ENCODE measurements at places on chromosomes 4 and X.

GRCh38 chr4:159370286-159370685 is 267.4 kb downstream of the RAPGEF2 start:
- no peak for DNase-seq

GRCh38 chr4:33262824-33263223 is 2542.7 kb downstream of the PCDH7 start:
- no peak for DNase-seq

GRCh38 chr4:16450031-16450430 is 223.8 kb upstream of the TAPT1 start:
- DNase-seq: no peak

- DNase-seq: no peak
Observed at GRCh38 chr4:182492423-182492822, 249.2 kb downstream of the TENM3 start.

DNA sequence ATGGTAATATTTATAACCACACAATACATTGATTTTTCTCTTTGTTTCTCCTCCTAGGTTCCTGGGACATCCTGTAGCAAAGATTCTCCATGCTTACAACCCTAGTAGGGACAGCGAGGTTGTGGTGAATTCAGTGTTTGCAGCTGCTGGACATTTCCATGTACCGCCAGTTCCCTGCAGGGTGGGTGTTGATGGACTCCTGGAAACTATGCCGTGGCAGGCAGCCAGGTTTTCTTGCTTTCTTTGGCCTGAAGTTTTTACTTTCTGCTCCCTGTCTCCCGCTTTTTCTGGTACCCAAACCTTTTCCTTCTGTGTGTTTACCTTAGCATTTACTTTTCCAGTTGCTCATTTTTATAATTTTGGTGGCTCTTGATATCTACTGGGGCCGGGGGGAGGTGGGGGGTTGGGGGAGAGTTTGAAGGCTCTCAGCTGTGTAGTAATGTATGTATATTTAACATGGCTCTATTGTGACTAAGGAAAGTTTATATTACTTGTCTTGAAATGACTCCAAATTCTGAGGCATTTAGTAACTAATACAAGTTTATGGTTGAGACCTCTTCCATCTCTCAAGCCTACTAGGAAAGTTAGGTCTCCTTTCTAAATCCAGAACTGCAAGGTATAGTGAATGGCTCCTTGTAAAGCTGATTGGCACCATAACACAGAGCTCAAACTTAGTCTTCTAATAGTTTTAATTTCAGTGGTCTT is 89.7 kb downstream of the TMEM131L start:
- DNase-seq: no peak

DNA sequence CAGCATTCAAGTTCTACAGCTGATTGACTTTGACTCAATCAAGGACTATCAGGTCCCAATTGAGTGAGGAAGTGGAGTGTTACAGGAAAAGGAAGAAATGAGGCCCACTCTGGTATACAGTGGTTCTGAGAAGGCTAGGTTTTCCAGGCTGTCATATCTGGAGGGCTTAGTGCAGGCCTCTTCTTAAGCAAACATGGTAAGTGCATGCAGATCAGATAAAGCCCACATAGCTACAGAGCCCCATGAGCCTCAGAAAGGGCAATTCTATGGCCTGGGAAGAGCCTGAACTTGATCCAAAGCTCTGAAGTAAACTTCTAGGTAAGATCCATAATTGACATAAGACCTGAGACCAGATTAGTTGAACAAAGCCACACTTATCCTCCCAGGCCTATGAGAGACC is 29.0 kb upstream of the MAOA start:
- DNase-seq: no peak

DNA sequence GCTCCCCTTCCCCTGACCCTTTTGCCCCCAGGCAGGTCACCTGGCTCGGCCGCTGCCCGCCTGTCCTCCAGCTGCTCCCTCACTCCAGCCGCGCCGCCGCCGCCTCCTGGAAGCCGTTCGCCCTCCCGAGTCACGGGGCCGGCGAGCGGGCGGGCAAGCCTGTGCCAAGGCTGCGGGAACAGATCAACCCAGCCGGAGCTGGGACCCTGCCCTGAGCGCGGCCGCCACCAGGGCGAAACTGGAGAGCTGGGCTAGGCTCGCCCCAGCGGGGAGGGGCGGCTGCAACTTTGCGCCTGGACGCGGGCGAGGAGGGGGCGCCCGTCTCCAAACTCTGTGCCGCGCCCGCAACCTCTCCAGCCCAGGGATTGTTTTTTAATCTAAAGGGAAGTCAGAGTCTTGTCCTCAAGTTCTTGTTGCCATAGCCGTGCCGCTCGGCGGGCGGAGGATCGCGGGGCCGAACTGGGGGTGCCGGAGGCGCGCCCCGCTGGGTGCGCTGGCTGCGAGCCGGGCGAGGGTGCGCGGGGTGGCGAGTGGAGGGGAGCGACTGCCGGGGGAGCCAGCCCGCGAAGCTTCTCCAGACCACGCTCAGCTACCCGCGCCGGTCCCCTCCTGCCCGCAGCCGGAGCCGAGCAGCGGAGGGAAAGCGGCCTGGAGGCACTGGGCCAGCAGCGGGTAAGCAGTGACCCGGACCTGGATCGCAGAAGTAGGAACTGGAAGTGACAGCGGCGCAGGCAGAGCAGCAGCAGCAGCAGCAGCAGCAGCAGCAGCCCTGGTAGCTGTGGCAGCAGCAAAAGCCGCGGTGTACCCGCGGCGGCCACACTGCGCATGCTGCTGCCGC is 13.4 kb downstream of the ARHGEF6 start:
- peak; percentile 40 for DNase-seq

GRCh38 chr4:15373363-15373762 is 54.5 kb upstream of the C1QTNF7 start:
- no peak for DNase-seq

DNA sequence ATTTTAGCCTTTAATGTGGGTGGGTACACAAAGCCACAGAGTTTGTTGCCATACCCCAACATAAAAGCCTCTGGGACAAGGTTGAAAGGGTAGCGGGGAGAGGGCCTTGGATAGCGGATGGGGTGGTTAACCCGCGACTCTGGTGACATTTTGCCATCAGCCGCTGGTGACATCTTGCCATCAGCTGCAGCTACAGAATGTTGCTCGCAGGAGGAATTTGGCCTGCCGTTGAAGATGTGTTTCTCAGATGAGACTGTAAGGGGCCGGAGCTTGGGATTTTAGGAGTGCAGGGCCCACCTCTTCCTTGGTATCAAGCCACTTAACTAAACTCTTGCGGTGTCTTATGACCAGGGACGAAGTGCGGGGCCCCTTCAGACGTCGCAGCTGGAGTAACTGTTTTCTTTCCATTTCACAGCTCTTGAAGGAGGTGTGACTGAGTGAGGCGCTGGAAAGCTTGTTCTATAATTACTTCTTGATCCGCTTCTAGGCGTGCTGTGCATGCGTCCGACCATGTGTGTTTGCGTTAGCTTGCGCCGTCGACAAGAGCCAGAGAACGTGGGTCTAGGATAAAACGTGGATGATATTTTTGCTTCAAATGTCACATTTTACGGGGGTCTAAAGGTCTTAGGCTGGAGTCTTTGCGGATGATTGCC is 820 bp upstream of the RASL11B start:
- DNase-seq: no peak

DNA sequence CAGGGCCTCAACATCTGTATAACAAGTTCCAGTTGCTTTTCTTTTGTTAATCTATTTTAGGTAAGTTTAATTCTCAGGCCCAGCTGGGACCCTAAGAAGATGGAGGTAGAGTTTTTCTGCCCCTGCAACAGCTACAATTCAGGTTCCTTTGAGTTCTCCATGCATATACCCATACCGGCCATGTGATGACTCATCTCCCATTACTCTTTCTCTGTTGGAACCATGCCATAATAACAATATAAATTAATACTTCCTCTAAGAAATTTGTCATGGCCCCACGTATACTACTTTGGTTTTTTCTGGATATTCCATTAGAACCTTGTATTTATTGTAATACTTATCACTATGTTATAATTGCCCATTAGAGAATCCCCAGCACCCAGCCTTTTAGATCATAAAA is 1.3 kb upstream of the INTU start:
- no peak for DNase-seq

GRCh38 chr4:62210486-62210885 is 1010.4 kb downstream of the ADGRL3 start:
- no peak for DNase-seq

DNA sequence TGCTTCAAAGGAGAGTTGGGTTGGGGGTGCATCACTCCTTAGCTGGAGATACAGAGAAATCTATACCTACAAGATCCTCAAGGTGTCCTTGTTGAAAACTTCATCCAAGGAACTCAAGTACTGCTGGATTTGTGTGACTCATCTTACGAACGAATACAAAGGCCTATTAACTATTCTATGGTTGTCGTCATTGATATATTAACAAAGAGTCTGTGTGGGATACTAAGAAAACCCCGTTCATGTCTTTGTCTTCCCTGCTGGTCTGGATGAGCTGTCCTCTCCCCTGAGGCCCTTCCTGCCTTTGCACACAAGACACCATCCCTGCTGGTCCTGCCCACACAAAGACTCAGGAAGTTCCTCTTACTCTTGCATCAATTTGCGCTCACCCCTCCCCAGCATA is 54.9 kb upstream of the IRF2 start:
- no peak for DNase-seq

GRCh38 chr4:149441338-149441737 is 374.3 kb downstream of the IQCM start:
- no peak for DNase-seq

- no peak for DNase-seq
Observed at GRCh38 chr4:128560754-128561495, 248.6 kb upstream of the JADE1 start.

- no peak for DNase-seq
Observed at GRCh38 chrX:11954176-11954575, 184.1 kb upstream of the FRMPD4 start.

DNA sequence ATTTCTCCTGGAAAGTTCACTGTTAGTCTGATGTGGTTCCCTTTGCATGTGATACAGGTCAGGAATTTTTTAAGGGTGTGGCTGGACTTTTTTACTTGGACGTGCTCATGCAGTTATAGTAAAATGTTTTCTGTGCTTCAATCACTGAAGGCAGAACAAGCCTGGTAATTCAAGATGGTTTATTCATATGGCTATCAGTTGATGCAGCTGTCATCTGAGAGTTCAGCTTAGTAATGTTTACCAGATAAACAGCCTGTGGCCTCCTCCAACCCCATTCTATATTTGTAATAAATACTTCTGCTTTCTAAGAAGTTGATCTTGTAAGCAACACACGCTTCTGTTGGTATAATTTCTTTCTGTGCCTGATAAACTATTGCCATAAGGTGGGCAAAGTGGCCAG is 2105.9 kb downstream of the ARAP2 start:
- DNase-seq: no peak

DNA sequence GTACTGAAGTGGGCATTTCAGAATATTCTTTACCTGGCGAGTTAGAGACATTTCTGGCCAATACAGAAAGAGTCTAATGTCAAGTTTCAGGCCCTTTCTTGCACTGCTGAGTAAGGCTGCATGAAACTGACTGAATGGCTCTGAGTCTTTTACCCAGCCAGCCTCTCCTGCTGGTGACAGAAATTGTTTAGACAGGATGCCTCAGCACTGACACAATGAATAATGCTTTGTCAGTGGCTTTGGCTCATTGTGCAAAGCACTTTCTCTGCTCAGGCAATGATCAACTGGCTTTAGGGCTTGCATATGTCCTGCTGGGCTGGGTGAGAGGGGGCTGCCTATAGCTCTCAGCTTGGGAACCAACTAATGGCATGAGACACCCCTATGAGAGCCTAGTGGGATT is 45.5 kb downstream of the CLNK start:
- DNase-seq: no peak

DNA sequence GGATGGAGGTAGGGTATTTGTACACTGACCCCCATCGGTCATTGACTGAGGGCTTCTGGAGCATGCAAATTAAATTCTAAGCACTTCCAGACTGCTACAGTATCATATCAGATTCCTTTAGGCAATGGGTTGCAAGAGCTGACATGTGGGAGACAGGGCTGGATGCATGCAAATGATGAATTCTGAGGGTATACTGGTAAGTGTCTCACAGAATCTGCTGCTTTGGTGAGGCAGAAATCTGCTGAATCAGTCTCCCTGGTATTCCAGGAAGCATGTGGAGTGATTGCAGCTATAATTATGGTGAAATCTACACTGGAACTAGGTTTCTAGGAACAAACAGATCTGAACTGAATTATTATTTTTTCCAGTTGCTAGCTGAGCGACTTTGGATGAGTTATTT is 684.9 kb upstream of the MAGEB2 start:
- no peak for DNase-seq

DNA sequence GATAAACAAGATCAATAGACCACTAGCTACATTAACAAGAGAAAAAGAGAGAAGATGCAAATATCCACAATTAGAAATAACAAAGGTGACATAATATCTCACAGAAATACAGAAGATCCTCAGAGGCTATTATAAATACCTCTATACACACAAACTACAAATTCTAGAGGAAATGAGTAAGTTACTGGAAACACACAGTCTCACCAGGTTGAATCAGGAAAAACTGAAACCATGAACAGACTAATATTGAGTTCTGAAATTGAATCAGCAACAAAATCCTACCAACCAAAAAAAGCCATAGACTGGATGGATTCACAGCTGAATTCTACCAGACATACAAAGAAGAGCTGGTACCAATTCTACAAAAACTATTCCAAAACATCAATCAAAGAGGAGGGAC is 211.8 kb upstream of the CPEB2 start:
- DNase-seq: no peak

- DNase-seq: no peak
Observed at GRCh38 chr4:110849461-110849860, 226.6 kb upstream of the PITX2 start.

- peak; percentile 49 for DNase-seq
Observed at GRCh38 chr4:74874753-74875367, 58.1 kb upstream of the PARM1 start.

DNA sequence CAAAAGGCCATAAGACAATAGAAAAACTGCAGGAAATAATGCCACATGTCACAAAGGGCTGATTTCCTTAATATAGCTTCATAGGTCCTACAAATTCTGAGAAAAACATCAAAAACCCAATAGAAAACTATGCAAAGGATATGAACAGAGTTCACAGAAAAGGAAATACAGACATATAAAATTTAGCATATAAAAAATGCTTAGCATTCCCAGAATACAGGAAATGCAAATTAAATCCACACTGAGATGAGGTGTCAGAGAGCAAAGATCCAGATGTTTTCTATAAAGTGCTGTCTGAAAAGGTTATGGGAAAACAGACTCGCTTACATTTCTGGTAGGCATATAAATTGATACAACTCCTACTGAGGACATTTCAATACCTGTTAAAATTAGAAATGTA is 33.8 kb downstream of the TXK start:
- no peak for DNase-seq

DNA sequence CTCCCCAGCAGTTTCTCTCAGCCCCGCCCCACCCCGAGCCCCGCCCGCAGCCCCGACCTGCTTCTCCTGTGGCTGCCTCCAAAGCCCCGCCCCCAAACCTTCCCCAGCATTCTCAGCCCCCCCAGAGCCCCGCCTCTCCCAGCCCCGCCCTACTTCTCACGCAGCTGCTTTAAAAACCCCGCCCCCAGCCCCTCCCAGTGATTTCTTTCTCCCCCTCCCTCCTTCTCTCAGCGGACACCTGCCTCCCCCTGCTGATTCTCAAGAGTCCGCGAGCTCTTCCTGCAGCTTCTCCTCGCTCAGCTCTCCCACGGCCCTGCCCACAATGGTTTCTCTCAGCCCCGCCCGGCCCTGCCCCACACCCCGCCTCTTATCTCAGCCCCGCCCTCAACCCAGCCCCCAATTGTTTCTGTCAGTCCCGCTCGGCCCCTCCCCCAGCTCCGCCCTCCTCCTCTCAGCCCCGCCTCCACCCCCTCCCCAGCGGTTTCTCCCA is 636 bp upstream of the EOLA1 start:
- DNase-seq: peak; percentile 92

- no peak for DNase-seq
Observed at GRCh38 chr4:40448875-40449274, 113.7 kb downstream of the CHRNA9 start.

GRCh38 chrX:11890836-11891514 is 132.9 kb downstream of the MSL3 start:
- DNase-seq: no peak

Data from CD4-positive, alpha-beta T cell treated with Interleukin-4 for 1 hour (primary cell).